ENCODE measurements at places on chromosomes 1 and 21. TPM values are rescaled to one million over a fixed set of nuclear protein-coding genes. Genes with fewer than 3 reads are reported as not detected.

GRCh38 chr1:193348769-193349535 lies 162.5 kb upstream of the B3GALT2 start:
- no peak for DNase-seq

PPFIA4 gene
- 47.6 TPM for total RNA-seq

DNA sequence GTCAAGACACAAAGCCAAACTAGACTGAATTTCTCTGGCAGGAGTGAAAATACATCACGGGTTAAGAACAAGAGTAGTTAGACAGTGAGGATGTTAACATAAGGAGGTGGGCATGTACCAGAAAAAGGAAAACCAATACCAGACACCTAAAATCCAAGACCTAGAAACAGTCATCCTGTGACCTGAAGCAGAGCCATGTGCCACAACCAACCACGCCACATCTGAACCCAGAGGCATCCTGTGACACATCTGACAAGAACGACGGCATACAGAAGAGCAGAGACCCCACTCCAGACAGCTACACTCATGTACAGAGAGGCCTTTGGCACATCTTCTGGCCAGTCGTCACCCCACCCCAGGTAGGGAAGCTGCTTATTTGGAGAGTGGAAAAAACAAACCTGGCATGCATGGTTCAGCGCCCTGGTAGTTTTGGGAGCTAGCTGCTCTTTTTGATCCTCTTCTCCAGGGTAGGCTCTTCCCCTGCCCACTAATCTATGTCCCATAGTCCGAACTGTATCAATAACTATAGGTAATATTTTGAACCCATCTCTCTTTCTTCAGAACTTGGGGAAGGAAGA lies 72.1 kb downstream of the SLC45A1 start:
- DNase-seq, result no peak

DNA sequence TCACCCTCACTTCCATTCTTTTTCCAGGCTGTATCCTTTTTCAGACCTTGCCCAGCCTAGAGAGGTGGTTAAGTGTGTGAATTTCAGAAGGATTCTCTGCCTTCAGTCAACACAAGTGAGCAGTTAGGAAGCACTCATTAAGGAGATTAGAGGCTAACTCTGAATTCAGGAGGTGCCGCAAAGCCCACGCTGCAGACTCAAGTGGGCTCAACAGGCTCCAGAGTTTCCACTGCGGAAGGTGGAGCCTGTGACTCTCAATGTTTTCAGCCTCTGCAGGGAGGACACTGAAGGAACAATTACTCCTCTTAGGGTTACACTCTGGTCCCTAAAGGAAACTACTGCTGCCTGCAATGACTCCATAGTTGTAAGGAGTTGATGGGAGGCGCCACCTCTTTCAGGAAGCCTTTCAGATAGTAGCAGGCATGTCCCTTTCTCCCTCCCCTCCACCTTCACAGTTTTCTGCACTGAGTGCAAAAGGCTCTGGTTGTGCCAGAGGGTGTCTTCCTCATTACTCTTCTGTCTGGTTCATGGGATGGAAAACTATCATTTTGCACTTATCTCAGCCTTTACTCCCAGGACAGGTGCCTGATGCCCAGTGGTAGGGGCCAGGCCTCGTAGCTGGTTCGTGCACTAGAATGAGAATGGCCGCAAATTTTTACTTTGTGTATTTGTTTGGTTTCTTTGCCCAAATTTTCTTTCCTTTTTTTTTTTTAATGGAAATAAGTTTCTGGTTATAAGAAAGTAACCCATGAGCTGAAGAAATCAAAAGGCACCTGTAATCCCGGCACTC lies 55.2 kb upstream of the SELENON start:
- no peak for DNase-seq

- no peak for DNase-seq
Observed at GRCh38 chr1:60942291-60942690, 140.1 kb upstream of the NFIA start.

GRCh38 chr1:36349241-36349671 lies 25.8 kb upstream of the EVA1B start:
- DNase-seq, result no peak

DNA sequence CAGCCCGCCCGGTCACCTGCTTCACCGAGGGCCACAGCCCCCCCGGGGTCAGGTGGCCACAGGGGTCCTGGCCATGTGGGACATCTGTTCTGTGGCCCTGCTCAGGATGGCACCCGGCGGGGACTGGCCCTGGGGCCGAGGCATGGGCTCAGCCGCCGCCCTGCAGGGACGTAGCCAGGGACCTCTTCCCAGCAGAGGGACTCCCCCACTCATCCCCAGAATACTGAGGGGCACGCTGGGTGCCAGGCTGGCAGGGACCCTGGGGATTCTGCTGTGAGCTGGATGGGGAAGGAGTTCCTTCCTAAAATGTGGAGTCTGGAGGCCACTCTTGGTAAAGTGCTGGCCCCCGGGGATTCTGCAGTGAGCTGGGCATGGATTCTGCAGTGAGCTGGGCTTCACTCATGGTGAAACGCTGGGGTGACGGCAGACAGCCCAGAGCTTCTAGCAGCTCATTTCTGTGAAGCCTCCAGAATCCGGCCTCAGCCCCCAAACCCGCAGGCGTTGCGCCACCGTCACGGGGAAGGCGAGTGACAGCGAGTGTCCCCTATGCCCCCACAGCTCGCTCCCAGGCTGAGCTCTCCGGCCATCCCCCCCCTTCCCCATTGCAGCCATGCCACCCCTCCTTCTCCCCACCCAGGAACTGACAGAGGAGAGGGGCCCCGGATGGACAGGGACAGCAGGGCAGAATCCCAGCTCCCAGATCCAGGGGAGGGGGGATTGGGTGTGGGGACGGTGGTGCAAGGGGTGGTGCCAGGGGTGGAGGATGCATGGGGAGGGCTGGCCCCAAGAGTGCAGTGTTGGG lies 1.4 kb downstream of the ITGB2 start:
- DNase-seq, result no peak

- DNase-seq, result no peak
Observed at GRCh38 chr1:184698016-184698415, 56.6 kb downstream of the EDEM3 start.

DNA sequence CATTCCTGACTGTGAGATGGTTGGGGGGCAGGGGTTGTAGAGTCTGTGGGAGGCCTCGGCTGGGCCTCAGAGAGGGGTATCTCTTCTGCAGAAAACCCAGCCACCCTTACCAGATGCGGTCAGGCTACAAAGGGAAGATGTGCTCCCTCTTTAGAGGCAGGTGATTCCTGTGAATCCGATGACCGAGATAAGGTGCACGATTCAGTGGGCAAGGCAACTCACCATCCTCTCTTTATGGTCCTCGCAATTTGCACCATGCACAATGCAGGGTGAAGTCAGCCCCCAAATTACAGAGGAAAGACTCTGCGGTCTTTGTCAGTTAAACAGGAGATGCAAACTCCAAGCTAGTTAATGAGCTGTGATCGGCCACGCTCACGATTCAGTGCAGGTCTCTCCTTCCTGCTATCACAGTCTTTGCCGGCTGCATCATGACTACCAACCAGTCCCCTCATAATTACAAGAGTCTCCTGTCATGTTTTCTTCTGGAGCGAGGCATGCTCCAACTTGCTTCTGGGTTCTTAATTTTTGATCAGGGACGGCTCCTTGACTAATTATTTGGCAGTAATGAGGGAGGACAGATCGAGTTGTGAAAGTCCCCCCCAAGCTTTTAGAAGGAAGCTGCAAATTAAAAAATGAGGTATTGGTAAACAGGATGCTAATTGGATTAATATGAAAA lies 12.5 kb downstream of the TP73 start:
- no peak for DNase-seq

TNNT2 gene
- not detected for total RNA-seq

RNF223 gene
- total RNA-seq, result not detected

GRCh38 chr1:109201123-109201703 lies 12.5 kb upstream of the SARS1 start:
- DNase-seq, result peak; percentile 37

DNA sequence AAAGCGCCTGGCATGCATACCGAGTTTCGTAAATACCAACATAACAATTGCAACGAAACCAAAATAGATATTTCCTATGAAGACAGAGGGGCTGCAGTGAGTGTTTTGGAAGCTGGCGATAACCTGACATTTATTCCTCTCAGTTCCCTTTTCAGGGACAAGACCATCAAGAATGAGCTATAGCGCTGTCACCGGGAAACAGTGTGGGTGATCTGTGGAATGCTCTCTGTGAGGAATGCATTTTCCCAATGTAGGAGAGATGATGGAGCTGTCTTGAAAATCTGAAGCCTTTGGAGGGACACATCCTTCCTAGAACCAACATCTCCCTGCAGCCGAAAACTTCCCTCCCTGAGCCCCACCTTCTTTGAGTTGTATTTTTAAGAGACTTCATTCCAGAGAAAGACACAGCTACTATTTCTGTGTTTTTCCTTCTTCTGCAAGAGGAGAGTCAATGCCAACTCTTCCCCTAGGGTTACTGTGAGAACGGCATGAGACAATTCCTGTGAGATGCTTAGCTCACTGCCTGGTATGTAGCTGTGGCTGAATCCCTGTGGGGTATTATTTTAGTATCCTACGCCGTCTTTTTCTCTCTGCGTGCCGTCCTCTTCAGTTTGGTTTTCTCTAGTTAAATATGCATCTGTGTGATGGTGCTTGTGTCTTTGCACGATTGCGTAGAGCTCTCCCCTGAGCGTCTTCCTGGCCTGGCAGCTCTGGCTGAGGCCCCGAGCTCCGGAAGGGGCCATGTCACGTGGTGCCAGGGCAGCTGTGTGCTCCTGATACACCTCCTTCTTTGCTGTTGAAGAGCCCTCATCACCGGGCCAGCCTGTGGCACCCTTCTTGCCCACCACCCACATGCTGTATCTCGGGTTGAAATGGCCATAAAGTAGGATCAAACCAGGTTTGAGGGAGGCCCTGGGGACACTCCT lies 45.2 kb downstream of the AJAP1 start:
- no peak for DNase-seq

HEYL gene
- total RNA-seq, result 0.82 TPM

- no peak for DNase-seq
Observed at GRCh38 chr1:154553056-154554030, 5.1 kb downstream of the UBE2Q1 start.

CD1D gene
- 0.09 TPM for total RNA-seq

CYP4X1 gene
- total RNA-seq, result 17.5 TPM

RSRP1 gene
- 83.6 TPM for total RNA-seq

DNA sequence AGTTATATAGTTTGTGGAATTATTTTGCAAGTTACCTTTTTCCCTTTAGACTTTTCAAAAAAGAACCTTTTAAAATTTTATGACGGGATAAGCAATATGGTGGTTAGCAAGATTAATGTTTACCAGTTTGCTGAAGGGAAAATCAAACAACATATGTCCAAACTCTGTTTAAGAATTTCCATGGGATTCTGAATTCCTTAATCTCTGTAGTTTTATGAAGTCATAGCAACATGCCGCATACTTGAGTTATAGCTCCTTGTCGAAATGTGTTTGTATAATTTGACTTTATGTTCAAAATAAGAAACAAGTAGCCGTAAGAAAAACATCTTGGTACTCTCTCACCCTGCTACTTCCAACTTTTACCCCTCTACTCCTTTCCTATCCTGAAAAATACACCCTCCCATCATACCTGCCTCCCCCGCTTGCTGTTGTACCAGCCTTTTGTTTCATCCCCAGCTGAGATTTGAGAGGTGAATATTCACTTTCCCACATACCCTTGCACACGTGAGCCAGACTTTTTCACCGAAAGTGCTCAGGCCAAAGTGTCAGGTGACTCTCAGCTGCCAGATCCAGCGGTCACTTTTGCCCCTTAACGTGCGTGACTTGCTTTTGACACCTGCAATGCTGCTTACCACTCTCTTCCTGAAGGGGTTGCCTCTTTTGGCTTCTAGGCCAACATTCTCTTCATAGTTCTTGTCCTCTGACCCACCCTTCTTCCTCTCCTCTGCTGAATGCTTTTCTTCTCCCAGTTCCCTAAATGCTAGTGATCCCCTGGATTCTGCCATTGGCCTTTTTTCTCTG lies 83.5 kb upstream of the ZNF326 start:
- no peak for DNase-seq

- no peak for DNase-seq
Observed at GRCh38 chr1:202659974-202660373, 50.3 kb downstream of the SYT2 start.

ACTL8 gene
- not detected for total RNA-seq

- no peak for DNase-seq
Observed at GRCh38 chr21:37393786-37394185, 27.2 kb downstream of the DYRK1A start.

LIPI gene
- total RNA-seq, result not detected

DNA sequence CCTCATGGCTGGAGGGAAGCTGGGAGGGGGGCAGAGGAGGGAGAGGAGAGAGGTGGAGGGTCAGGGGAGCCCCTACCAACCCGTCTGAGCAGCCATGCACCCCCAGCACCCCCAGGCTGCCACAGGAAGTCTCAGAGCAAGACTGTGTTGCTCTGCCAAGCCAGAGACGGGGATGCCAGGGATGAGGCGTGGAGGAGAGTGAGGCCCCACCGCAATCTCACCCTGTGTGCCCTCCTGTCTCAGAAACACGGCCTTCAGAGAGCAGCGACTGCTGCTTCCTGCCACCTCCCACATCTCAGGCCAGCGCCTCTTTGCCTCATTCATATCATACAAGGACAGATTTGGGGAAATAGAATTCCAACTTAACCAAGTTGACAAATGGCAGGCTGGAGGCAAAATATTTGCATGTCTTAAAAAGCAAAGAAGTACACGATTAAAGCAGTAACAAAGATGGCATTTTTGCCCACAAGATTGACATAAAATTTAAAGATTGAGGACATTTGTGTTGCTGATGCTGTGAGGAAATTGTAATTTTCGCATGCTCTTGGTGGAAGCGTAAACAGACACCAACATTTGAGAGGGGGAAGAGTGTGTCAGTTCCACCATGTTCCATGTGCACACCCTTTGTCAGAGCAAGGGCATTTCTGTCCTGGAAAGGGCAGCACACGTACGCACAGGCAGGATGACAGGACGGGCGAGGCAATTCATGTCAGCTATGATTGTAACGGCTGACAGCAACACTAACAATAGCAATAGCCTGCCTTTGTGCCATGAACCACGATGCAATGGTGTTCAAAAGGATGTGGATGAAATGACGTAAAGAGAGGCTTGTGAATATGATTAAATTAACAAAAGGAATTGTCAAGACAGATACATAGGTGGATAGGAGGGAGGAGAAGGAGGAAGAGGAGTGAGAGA lies 59.0 kb upstream of the BACE2 start:
- DNase-seq, result no peak

VHLL gene
- total RNA-seq, result 0.64 TPM

GRCh38 chr1:6245086-6245868 lies 1.3 kb downstream of the HES3 start:
- DNase-seq, result peak; percentile 76

DNA sequence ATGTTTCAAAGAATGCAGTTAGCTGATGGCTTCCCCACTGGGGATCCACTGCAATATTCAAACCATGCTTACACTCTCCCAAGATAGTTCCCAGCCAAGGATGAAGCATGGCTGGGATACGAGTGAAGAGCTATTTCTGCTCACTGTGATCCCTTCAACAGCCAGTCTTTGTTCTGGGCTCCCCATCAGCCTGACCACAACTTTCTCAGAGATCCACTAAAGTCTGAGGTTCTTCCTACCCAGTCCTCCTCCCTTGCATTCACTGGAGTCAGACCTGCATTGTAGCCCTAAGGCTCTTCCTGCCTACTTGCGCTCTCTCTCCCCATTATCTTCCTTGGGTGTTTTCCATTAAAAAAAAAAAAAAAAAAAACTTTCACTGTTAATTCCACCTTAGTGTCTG lies 101.4 kb downstream of the TTLL7 start:
- no peak for DNase-seq
